H4 (cell line): ENCODE measurements at places on chromosomes 2 and 18.

- DNase-seq, result no peak
Observed at GRCh38 chr2:171482308-171482707, 40.0 kb upstream of the CYBRD1 start.

- peak; percentile 73 for DNase-seq
Observed at GRCh38 chr2:31384351-31384750, 30.2 kb downstream of the XDH start.

- DNase-seq, result no peak
Observed at GRCh38 chr2:60489289-60489688, 64.2 kb downstream of the BCL11A start.

DNA sequence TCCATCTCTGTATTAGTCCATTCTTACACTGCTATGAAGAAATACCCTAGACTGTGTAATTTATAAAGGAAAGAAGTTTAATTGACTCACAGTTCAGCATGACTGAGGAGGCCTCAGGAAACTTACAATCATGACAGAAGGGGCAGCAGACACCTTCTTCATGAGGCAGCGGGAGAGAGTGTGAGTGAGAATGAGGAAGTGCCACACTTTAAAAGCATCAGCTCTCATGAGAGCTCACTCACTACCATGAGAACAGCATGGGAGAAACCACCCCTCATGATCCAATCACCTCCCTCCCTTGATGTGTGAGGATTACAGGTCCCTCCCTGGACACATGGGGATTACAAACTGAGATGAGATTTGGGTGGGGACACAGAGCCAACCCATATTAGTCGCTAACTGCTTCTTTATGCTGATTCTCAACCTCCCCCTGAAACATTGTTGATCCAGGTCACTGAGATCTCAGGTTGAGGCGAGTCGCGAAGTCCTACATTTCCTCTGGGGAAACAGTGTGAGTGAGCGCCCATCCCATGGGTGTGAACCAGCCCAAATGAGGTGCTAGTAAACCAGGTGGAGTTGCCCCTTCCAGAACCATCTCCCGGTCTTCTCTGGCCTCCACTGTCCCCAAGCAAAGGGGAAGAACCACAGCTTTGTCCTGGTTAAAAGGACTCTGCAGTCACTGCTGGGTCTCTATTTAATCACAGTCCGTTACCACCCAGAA is 123.8 kb downstream of the CAPN13 start:
- no peak for DNase-seq

- peak; percentile 29 for DNase-seq
Observed at GRCh38 chr18:35024965-35025364, 16.2 kb upstream of the MAPRE2 start.

- no peak for DNase-seq
Observed at GRCh38 chr2:203934711-203935438, 1.7 kb upstream of the ICOS start.

- DNase-seq, result no peak
Observed at GRCh38 chr2:88250404-88250803, 80.3 kb downstream of the THNSL2 start.

DNA sequence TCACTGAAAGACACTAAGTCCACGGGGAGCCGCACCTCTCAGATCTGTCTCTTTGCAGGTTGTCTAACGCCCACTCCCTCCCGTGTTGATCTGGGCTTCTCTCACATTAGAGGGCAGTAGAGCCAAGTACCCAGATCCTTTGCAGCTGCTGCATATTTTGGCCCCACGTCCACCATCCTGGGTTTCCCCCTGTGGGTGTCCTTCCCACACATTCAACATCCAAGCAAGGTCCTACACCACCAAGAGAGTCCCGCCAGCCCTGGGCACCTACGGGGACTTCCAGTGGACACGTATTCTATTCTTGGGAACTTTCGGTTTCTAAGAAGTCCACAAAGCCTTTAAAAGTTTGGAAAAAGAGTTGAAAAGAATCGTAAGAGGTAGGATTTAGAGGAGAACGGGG is 116.6 kb downstream of the ATL2 start:
- DNase-seq, result no peak

GRCh38 chr2:39120521-39120770 is 405 bp downstream of the SOS1 start:
- no peak for DNase-seq

DNA sequence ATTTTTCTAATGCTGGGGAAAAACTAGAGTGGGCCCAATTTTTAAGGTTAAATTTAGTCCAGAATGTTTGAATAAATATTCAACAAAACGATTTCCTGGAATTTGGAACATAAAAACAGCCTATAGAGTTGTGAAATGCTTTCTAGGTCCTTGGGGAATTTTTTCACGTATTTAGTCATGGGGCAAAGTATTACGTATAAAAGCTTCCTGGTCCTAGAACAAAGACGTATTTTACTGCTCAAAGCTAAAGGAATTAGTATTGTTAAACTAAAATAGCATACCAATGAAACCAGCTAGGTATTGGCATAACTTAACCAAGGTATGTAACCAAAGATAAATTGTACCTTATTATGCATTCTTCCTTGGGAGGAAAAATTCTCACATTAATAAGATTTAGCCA is 1.6 kb downstream of the SESTD1 start:
- no peak for DNase-seq

DNA sequence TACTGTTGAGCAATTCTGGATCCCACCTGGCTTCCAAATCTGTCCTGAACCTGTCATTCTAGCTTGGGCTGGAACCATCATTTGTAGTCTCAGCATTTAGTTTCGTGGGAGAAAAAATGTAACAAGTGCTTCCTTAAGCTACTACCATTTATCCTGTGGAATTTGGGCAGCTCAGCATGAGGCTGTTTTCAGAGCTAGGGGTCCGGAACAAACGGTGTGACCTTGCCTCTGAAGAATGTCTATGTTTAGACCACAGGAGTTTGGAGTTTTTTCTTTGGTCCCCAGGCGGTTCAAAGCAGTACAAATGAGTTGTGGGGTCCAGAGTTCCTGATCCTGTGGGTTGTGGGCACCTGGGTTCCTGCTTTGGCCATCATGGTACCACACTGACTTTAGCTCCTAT is 59.1 kb upstream of the TMEM178A start:
- no peak for DNase-seq

DNA sequence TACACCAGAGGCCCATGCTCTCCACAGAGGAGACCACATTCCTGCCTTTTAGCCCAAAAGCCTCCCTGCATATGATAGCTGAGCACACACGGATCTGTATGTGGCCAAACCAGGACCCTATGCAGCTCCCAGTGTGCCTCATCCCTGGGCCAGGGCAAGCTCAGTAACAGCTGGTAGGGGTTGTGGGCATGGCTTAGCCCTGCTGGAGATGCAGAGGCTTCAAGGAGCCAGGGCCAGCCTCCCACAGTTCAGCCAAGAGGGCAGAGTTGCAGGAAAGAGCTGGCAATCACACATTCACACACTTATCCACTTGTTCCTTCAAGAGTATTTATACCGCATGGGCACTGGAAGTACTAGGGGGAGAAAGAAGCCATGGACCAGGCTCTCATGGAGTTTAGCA is 1.6 kb upstream of the LIMS2 start:
- DNase-seq, result no peak
